ENCODE measurements at places on chromosomes 16 and 17. TPM values are rescaled to one million over a fixed set of nuclear protein-coding genes. Genes with fewer than 3 reads are reported as not detected.

GRCh38 chr17:74839990-74840852 lies 19.5 kb downstream of the GRIN2C start:
- DNase-seq = peak; percentile 47

The KRT14 gene
- 738 TPM for total RNA-seq

DNA sequence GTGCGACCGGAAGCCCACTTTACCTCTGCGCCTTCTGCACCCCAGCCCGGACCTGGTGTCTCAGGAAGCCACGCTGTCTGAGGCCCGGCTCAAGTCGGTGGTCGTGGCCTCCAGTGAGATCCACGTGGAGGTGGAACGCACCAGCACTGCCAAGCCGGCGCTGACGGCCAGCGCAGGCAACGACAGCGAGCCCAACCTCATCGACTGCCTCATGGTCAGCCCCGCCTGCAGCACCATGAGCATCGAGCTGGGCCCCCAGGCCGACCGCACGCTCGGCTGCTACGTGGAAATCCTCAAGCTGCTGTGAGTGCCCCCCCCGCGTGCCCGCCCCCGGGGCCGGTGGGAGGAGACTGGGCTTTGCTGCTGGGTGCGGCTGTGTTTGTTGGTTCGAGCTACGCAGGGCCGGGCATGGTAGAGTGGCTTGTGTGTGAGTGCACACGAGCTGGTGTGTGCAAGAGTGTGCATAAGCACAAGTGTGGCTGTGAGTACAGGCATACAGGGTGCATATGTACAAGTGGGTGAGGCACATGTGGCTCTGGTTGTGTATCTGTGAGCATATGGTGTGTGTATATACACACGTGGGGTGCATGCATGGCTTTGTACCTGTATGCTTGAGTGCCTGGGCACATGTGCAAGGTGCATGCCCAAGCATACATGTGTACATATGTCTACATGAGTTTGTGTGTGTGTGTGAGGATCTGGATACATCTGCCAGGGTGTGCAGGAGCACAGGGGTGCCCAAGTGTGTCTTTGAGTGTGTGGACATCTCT lies 100.6 kb upstream of the PLCG2 start:
- DNase-seq = no peak

- DNase-seq = no peak
Measured at GRCh38 chr16:85515830-85516397, 97.2 kb upstream of the GSE1 start.

The SCN4A gene
- 46.2 TPM for total RNA-seq

DNA sequence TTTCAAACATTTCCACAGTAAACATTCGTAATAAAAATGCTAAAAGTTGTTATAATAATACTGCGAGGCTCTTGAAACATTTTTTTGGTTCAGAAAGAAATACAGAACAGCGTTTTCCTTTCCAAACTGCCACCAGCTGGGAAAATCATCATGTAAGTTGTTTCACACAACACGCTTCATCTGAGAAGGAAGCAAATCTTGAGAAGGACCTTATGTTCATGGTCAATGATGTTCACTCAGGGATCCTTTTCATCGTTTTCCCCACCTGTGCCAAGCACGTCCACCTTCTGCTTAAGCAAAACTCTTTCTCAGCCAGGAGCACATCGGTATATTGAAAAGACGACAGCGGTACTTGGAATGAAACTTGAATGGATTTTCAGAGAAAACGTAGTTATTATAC lies 274.5 kb upstream of the ELAC2 start:
- peak; percentile 12 for DNase-seq

DNA sequence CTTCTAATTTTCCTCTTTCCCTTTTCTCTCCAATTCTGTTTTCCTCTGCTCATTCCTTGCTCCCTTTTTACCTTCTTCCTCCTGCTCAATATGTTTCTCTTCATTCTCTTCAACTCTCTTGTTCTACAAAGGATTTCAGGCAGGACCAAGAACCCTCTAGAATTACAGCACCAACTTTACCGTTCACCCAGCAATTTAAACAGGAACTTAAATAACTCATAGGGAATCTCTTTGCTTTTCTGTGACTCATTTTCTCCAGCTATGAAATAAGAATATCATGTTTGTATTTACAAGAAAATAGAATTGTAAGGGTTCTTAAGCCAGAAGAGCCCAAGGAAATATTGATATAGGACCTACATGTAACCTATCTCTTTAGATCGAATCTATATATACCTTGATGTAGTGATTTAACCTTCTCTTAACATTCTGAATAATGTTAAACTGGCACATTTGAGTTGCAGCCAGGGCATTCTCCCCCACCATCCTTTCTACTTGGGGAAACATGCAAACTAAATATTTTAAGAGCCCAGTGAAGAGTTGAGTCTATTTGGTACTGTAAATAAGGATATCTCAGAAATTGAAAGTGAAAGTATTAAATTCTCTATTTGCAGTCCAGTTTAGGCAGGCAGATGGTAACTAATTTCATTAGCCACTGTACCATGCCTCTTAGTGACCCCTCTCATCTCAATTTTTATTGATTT lies 137.0 kb downstream of the ANKFN1 start:
- no peak for DNase-seq

DNA sequence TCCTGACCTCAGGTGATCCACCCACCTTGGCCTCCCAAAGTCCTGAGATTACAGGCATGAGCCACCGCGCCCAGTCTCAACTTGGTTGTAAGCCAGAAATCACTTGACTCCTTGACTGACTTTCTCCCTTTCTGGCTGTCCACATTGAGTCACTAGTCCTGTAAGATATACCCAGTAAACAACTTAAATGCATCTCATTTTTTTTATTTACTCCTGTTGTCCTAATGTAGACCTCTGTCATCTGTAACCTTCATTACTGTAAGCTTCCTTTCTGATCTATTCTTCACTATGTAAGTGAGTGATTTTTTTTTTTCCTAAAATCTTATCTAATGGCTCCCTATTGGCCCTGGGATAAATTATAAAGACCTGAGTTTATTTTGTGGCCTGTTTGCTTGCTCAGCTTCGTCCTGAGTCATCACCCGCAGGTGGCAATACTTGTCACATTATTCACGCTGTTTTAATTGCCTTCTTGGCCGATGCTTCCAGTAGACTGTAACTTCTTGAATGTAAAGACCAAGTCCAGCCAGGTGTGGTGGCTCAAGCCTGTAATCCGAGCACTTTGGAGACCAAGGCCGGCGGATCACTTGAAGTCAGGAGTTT lies 41.0 kb downstream of the PAFAH1B1 start:
- no peak for DNase-seq

DNA sequence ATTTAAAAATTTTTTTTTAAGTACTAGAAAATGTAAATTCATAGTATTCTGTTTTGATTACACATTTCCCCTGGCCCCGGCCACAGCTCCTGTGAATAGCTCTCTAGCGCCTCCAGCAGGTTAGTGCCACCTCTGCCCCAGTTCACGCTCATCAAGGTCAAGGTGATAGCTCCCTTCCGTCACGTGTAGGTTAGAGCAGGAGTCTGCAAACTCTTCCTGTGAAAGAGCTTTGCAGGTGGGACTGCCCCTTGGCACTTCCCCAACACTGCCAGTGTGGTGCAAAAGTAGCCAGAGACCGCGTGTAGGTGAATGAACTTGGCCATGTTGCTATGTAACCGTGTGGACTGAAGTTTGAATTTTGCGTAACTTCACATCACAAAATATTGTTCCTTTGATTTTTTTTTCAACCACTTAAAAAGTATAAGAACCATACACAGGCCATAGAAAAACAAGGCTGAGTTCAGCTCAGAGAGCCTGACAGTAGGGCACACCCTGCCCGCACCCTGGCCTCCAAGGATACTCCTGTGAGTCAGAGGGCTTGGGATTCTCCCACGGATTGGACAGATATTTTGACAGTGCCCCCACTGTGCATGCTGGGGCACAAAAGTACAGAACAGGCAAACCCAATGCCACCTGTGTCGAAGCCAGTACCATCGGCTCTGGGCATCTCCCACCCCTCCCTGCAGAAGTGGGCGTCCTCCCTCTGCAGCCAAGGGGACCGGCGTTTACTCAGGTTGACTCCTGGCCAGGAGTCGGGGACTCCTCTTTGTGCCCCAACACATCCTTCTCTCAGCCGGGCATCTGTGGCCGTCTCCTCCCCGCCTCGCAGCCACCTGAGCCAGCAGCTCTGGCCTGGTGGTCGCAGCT lies 92.0 kb upstream of the CHMP6 start:
- DNase-seq = no peak

GRCh38 chr17:229709-230394 lies 48.4 kb upstream of the DOC2B start:
- no peak for DNase-seq

The SKAP1 gene
- 0.41 TPM for total RNA-seq

The NPEPPS gene
- total RNA-seq = 183 TPM

The CBFA2T3 gene
- 3.6 TPM for total RNA-seq

DNA sequence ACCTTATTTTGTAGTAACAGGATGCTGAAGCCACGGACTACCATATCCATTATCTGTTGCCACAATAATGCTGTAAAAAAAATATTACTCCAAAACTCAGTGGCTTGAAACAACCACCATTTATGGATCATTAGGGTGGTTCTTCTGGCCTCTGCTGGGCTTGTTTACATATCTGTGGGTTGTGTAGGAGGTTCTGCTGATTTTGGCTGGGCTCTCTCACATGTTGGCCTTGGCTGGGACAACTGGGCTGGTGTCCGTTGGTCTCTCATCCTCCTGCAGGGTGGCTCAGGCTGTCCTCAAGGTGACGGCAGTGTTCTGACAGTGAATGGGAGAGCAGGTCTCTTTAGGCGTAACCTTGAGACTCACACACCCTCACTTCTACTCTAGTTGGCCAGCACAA lies 76.0 kb downstream of the GPR139 start:
- no peak for DNase-seq

GRCh38 chr16:56861756-56862155 lies 3.3 kb upstream of the SLC12A3 start:
- DNase-seq = no peak

The ARSG gene
- total RNA-seq = 21.3 TPM

DNA sequence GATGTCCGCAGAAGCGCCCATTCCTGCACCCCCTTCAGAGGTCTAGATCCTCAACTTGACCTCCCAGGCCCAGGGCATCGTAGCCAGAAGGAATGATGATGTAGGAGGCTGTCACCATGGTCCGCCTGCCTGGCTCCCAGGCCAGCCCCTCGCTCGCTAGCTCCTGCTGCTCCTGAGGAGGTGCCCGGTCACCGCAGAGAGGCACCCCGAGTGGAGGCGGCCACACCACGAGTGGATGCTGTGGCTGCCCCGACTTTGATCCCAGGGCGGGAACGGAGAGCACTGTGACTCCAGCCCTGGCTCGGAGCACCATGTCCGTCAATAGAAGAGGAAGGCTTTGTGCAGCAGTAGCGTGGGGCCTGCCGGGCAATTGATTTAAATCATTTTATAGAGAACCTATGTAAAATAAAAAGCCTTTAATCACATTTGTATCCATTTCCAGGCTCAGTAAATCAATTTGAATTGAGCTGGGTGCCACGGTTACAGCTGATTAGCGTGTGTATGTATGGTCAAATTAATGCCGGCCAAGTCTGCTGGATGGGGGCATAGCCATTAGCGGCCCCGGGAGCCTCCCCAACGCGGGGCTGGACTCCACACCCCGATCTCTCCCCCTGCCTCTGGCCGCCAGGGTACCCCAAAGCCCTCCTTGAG lies 122.6 kb upstream of the GSE1 start:
- DNase-seq = no peak

DNA sequence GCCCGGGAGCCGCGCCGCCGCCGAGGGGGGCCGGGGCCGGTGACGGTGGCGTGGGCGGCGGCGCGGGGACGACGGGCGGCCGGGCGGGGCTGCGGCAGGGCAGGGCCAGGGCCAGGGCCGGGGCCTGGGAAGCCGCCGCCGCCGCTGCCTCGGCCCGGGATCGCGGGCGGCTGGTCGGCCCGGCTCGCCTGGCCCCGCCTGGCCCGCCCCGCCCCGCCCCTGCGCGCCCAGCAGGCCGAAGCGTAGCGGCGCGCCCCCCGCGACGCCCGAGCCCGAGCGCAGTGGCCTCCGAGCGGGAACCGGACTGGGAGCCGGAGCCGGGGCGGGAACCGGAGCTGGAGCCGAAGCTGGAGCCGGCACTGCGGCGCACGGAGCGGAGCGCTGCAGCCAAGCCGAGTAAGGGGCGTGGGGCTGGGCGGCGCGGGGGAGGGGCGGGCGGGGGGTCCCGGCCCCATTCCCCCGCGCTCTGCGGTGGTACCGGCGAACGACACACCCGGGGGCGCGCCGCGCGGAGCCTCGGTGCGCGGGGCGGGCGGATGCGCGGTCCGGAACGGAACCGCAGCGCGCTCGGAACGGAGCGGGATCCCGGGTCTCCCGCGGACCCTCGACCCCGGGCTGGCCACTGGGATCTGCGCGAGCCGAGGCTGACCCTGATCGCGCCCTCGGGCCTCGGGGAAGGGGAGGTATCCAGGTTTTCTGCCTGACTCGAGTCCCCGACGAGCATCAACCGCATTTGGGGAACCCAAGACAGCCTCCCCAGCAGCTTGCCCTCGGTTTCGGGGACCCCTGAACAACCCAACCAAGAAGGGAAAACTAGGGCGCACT lies at the start of gene BEAN1:
Gene BEAN1, plus strand, starts transcription at position 260 of the 825 bp plus-strand sequence. CDS start 10,382 bp downstream, outside the sequence.
- DNase-seq = peak; percentile 54

The KRT15 gene
- 633 TPM for total RNA-seq

The RCVRN gene
- total RNA-seq = not detected

- no peak for DNase-seq
Measured at GRCh38 chr16:9232102-9232770, 140.8 kb downstream of the HAPSTR1 start.

- DNase-seq = no peak
Measured at GRCh38 chr16:86835982-86836381, 257.6 kb downstream of the FOXL1 start.

- no peak for DNase-seq
Measured at GRCh38 chr16:554640-555365, 5.4 kb upstream of the PRR35 start.

The EPX gene
- not detected for total RNA-seq

DNA sequence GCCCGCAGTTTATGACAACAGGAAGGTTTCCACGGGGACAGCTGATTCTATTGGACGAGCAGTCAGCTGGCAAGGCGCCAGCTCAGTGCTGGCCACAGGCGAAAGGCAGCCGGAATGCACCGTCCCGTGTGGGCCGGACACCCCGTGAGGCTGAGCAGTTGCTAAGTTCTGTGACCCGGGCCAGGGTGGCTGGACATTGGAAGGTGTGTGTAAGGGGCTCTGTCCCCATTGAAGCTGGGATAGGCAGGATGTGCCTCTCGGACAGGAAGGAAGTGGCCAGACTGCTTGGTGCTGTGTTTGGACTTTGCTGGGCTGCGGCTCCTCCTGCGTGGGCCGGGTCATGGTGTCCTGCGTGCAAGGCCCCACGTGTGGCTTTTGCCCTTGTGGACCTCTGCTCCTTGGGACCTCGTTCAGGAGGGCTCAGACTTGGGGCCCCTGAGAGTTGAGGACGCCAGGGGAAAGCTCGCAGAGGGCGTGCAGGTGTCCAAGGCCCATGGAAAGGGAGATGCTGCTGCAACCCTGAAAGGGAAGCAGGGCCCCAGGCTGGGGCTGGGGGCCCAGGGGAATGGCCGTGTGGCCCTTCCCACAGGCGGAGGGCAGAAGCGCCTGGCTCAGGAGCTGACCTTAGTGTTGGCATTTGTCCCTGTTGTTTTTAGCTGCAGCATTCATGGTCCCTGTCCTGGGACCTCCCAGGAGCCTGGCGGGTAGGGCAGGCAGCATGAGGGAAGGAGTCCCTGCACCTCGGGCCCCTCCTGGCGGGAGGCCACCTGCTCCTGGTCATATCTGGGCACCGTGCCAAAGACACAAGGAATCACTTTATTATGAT lies 10.0 kb downstream of the BAIAP2 start:
- DNase-seq = peak; percentile 91

The KRTAP4-3 gene
- total RNA-seq = not detected

- peak; percentile 46 for DNase-seq
Measured at GRCh38 chr16:85029408-85029784, 1.8 kb downstream of the KIAA0513 start.

All from tongue (tissue), 3 donors.